ENCODE measurements at places on chromosomes 16 and 17. TPM values are rescaled to one million over a fixed set of nuclear protein-coding genes. Genes with fewer than 3 reads are reported as not detected.

The MARVELD3 gene
- not detected for polyA plus RNA-seq

The NPIPA3 gene
- polyA plus RNA-seq = 1.4 TPM

The RASD1 gene
- polyA plus RNA-seq = 0.55 TPM

The MAP2K4 gene
- polyA plus RNA-seq = 32.9 TPM

The SKA2 gene
- polyA plus RNA-seq = 45.4 TPM

The CX3CL1 gene
- 0.48 TPM for polyA plus RNA-seq
